Activated T-cell treated with anti-CD3 and anti-CD28 coated beads, Interleukin-2, amount 50 U/mL, for 72 hours (primary cell): ENCODE measurements at places on chromosomes 6 and 20. TPM values are rescaled to one million over a fixed set of nuclear protein-coding genes. Genes with fewer than 3 reads are reported as not detected.

DNA sequence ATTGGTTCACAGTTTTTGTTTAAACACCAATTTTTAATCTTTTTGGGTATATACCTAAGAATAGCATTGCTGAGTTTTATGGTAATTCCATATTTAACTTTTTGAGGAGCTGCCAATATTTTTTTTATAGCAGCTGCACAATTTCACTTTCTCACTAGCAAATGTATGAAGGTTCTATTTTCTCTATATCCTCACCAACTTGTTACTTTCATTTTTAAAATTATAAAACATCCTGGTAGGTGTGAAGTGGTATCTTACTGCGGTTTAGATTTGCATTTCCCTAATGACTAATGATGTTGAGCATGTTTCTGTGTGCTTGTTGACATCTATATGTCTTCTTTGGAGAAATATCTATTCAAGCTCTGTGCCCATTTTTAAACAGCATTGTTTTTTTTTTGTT is 452.1 kb downstream of the GRIK2 start:
- H3K36me3 ChIP-seq = no peaks in the 10 kb centered on the region
- no peak overlapping the region for H3K4me3 ChIP-seq
- no peak for DNase-seq
- no peaks in the 10 kb centered on the region for H3K4me1 ChIP-seq
- H3K27ac ChIP-seq = no peak overlapping the region

DNA sequence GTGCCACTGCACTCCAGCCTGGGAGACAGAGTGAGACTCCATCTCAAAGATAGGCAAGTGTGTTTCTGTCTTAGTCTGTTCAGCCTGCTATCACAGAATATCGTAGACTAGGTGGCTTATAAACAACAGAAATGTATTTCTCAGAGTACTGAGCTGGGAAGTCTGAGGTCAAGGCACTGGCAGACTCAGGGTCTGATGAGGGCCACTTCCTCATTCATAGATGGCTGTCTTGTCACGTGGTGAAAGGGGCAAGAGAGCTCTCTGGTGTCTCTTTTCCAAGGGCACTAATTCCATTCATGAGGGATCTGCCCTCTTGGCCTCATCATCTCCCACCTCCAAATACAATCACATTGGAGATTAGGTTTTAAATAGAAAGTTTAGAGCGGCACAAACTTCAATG is 95.6 kb upstream of the PHACTR3 start:
- no peaks in the 10 kb centered on the region for H3K36me3 ChIP-seq
- no peak overlapping the region for H3K27ac ChIP-seq
- H3K27me3 ChIP-seq = peaks cover 5% of the 10 kb centered on the region
- no peak overlapping the region for H3K4me3 ChIP-seq
- no peaks in the 10 kb centered on the region for H3K4me1 ChIP-seq
- no peak for DNase-seq

DNA sequence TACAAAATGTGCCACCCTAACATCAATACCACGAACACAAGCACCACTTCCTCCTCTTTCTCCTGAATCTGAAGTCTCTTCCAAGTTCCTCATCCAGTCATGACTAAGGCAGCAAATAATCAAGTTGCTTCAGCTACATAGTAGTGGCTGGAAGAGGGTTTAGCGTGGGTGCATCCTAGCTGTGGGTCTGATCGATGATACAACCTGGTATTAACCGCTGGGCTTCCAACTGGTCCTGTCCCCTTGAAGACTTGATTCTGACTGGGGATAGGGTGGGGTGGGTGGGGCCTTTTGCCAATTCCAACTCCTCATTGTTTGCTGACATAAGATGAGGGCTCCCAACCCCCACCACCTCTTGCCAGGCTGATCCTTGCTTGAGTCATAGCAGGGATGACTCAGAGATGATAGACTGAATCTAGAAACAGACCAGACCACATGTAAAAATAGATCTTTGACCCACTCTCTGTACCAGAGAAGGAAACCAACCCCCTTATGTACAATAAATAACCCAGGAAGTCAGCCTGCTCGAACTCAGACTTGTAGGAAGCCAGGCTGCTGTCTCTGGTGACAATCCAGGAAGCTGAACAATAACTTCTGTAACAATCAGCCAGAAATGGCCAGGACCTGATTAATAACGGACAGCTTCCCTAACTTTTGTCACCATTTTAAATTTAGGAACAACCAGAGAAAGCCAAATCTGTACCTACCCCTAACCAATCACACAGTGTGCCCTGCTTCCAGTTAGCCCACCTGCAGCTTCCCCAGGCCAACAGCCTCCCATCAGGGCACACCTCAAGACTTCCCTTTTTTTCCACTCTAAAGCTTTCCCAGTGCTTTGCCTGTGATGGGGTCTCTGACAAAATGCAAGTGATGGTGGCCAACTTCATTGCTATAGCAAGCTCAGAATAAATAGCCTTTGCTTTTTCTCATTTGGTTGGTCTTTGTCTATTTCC is 68.9 kb upstream of the FAM184A start:
- peaks cover 49% of the 10 kb centered on the region for H3K4me1 ChIP-seq
- H3K36me3 ChIP-seq = no peaks in the 10 kb centered on the region
- peak overlapping the region; percentile 39 for H3K27ac ChIP-seq
- DNase-seq = peak; percentile 63
- H3K27me3 ChIP-seq = peaks cover 15% of the 10 kb centered on the region

GRCh38 chr6:79034865-79035264 is 43.2 kb downstream of the PHIP start:
- peak; percentile 25 for DNase-seq
- no peaks in the 10 kb centered on the region for H3K27me3 ChIP-seq
- peaks cover 58% of the 10 kb centered on the region for H3K4me1 ChIP-seq
- peaks cover 26% of the 10 kb centered on the region for H3K36me3 ChIP-seq

GRCh38 chr6:165704045-165704748 is 41.2 kb upstream of the PDE10A start:
- no peak overlapping the region for H3K4me3 ChIP-seq
- no peaks in the 10 kb centered on the region for H3K27me3 ChIP-seq
- DNase-seq = no peak
- H3K36me3 ChIP-seq = no peaks in the 10 kb centered on the region

- H3K27me3 ChIP-seq = no peaks in the 10 kb centered on the region
- peak overlapping the region; percentile 99 for H3K27ac ChIP-seq
- H3K4me1 ChIP-seq = peaks cover 63% of the 10 kb centered on the region
These were observed 920 bp upstream of the WTAP start for GRCh38 chr6:159726255-159726917.

GRCh38 chr20:8421981-8422380 is 289.9 kb downstream of the PLCB1 start:
- H3K4me1 ChIP-seq = no peaks in the 10 kb centered on the region
- DNase-seq = no peak
- no peak overlapping the region for H3K4me3 ChIP-seq
- no peaks in the 10 kb centered on the region for H3K36me3 ChIP-seq

DNA sequence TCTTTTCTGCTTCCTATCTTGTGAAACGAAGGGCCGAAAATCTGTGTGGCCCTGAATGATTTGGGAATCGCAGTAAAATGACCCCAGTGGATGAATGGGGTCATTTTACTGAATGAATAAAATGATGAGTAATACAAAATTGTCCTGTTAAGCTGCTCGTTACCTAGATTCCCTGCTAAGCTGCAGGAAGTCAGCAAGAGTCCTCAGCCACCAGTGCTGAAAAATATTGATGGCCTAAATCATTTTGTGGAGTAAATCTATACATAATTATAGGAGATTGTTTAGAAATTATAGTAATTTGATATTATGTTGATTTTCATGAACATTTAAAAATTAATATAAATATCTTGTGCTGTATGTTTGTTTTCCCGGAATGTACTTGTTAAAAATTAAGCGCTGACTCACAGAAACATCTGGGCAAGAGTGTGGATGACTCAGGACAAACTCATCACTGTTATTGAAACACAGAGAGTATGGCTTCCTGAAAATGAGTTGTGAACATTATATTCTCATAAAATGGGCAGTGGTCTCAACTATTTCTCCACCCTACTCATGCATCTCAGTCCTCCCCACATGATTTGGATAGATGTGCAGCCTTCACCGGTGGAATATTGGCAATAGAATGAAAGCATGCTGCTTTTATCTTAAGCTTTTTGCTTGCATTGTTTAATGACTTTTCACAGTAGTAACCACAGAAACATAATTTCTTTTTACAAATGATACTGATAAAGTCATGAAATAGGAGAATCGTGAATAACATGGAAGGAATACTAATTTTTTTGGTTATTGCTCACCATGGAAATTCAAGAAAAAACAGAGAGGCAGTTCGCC is 36.2 kb upstream of the RGS17 start:
- H3K36me3 ChIP-seq = no peaks in the 10 kb centered on the region
- H3K4me3 ChIP-seq = no peak overlapping the region
- DNase-seq = no peak
- H3K27me3 ChIP-seq = no peaks in the 10 kb centered on the region

- H3K36me3 ChIP-seq = no peaks in the 10 kb centered on the region
- no peak overlapping the region for H3K4me3 ChIP-seq
- no peak for DNase-seq
- H3K27me3 ChIP-seq = no peaks in the 10 kb centered on the region
- H3K27ac ChIP-seq = no peak overlapping the region
These were observed 145.3 kb upstream of the TENT5A start for GRCh38 chr6:81897793-81898192.

GRCh38 chr20:19544684-19545083 is 213.4 kb upstream of the RIN2 start:
- H3K4me1 ChIP-seq = peaks cover 28% of the 10 kb centered on the region
- no peak overlapping the region for H3K4me3 ChIP-seq
- H3K27ac ChIP-seq = no peak overlapping the region
- no peak for DNase-seq

DNA sequence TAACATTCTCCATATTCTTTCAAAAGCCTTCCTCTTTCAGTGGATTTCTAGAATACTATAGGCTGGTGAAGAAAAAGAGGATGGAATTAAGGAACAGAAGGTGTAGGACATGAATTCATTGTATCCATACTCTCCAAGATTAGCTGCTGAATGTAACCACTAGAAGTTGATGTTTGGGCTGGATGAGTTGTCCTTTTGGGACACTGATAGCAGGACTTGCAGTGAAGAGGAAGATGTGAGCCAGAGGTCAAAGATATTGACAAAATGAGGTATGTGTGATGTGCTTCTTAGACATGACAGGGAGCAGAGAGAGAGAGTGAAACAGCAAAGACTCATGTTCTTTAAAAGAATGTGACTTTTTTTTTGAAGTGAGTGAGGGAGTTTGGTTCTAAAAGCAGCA is 134.3 kb upstream of the MAN1A1 start:
- no peak overlapping the region for H3K27ac ChIP-seq
- no peaks in the 10 kb centered on the region for H3K36me3 ChIP-seq
- no peak overlapping the region for H3K4me3 ChIP-seq
- H3K4me1 ChIP-seq = no peaks in the 10 kb centered on the region
- no peak for DNase-seq

GRCh38 chr6:75344021-75344420 is 59.4 kb upstream of the TMEM30A start:
- H3K27ac ChIP-seq = no peak overlapping the region
- no peak for DNase-seq
- H3K4me1 ChIP-seq = no peaks in the 10 kb centered on the region
- no peak overlapping the region for H3K4me3 ChIP-seq
- peaks cover 14% of the 10 kb centered on the region for H3K27me3 ChIP-seq

GRCh38 chr6:17984812-17985670 is 2.4 kb downstream of the KIF13A start:
- H3K36me3 ChIP-seq = peaks cover 2% of the 10 kb centered on the region
- no peak for DNase-seq
- H3K27me3 ChIP-seq = peaks cover 72% of the 10 kb centered on the region
- H3K4me3 ChIP-seq = no peak overlapping the region
- H3K4me1 ChIP-seq = peaks cover 11% of the 10 kb centered on the region

GRCh38 chr6:140729521-140729920 is 1355.1 kb upstream of the CITED2 start:
- DNase-seq = no peak
- no peaks in the 10 kb centered on the region for H3K36me3 ChIP-seq
- H3K27me3 ChIP-seq = no peaks in the 10 kb centered on the region

GRCh38 chr6:78324213-78324612 is 543.1 kb upstream of the IRAK1BP1 start:
- no peaks in the 10 kb centered on the region for H3K36me3 ChIP-seq
- no peak overlapping the region for H3K4me3 ChIP-seq
- no peaks in the 10 kb centered on the region for H3K4me1 ChIP-seq

- H3K4me3 ChIP-seq = no peak overlapping the region
- DNase-seq = no peak
- no peak overlapping the region for H3K27ac ChIP-seq
- H3K27me3 ChIP-seq = peaks cover 24% of the 10 kb centered on the region
These were observed 17.8 kb upstream of the SLC32A1 start for GRCh38 chr20:38706509-38706908.

- no peaks in the 10 kb centered on the region for H3K4me1 ChIP-seq
- H3K36me3 ChIP-seq = no peaks in the 10 kb centered on the region
- peaks cover 15% of the 10 kb centered on the region for H3K27me3 ChIP-seq
These were observed 211.6 kb downstream of the ALDH8A1 start for GRCh38 chr6:134738211-134738885.

DNA sequence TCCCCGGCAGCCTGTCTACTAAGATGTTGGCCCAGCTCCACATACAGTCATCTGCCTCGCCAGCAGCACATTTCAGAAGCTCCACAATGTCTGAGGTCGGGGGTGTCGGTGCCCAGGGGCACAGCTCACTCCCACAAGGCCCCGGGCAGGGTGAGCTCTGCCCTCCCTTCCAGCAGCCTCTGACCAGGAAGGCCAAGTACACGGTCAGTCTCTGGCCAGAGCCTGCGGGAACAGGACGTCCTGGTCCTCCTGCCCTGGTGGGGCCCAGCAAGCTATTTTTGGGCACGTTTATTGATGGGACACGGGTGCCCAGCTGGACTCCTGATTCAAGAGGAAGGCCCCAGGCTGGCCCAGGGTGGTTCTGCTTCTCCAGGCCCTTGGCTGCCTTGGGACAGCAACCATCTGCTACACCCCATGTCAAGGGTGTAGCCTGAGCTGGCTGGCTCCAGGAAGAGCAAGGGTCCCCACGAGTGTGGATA is 114.9 kb upstream of the PTPN1 start:
- H3K4me3 ChIP-seq = no peak overlapping the region
- peaks cover 21% of the 10 kb centered on the region for H3K4me1 ChIP-seq
- H3K27ac ChIP-seq = no peak overlapping the region
- no peak for DNase-seq

DNA sequence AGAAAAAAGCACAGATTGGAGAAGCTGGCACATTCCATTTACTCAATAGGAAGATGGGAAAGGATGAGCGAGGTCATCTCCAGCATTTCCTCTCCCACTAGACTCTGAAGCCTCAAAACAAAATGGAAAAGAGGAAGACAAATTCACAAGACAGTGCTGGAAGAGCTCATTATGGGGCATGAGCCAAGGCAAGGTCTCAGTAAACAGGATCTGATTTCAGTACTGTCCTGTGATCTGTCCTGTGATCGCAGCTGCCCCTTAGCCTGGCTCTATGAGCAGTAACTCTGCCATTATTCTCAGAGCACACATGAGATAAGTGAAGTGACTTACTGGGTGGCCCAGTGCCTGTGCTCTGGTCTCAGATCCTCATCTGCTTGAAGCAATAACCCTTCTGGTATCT is 68.1 kb upstream of the SLC4A11 start:
- no peaks in the 10 kb centered on the region for H3K36me3 ChIP-seq
- no peak overlapping the region for H3K27ac ChIP-seq
- H3K27me3 ChIP-seq = no peaks in the 10 kb centered on the region
- no peak overlapping the region for H3K4me3 ChIP-seq
- DNase-seq = no peak

The CCND3 gene
- 256 TPM for total RNA-seq

The DDR1 gene
- 9.4 TPM for total RNA-seq

The ZNF165 gene
- 6.1 TPM for total RNA-seq

The EZR gene
- total RNA-seq = 177 TPM

The F13A1 gene
- not detected for total RNA-seq

The ENPP4 gene
- total RNA-seq = 5.8 TPM

The BICRAL gene
- total RNA-seq = 21.9 TPM

The DACT2 gene
- 0.14 TPM for total RNA-seq

The IP6K3 gene
- total RNA-seq = not detected

The ULBP2 gene
- 1.00 TPM for total RNA-seq

The TCEA2 gene
- 55.5 TPM for total RNA-seq

The GPLD1 gene
- 0.82 TPM for total RNA-seq

The HLA-DQA1 gene
- total RNA-seq = 3.7 TPM

The PSMG4 gene
- total RNA-seq = 21.8 TPM

The EXOC2 gene
- 46.1 TPM for total RNA-seq
